ENCODE measurements at places on chromosomes 3 and 15.

- no peak for DNase-seq
Observed at GRCh38 chr3:59422312-59422711, 372.5 kb upstream of the CFAP20DC start.

- no peak for DNase-seq
Observed at GRCh38 chr3:24437326-24437725, 57.3 kb downstream of the THRB start.

GRCh38 chr15:75460646-75461045, 9.2 kb upstream of the SIN3A start:
- no peak for DNase-seq

DNA sequence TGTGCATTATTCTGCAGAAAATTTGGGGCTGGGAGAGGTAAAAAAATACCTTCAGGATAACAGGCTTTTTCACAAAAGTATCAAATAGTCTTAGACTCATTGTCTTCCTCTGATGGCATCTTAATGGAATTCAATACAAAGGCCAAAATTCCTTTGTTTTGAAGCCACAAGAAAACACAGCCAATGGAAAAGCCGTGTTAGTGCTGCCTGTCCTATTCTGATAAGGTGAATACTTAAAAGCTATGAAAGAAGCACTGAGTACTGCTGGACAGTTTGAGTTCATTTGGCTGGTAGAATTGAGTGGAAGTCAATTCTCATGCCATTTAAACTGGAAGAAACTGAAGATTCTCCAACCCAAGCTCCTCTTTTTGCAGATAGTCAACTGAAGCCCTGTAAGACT, 395.3 kb upstream of the TPRG1 start:
- no peak for DNase-seq

GRCh38 chr3:81753416-81754027, 7.9 kb downstream of the GBE1 start:
- no peak for DNase-seq

DNA sequence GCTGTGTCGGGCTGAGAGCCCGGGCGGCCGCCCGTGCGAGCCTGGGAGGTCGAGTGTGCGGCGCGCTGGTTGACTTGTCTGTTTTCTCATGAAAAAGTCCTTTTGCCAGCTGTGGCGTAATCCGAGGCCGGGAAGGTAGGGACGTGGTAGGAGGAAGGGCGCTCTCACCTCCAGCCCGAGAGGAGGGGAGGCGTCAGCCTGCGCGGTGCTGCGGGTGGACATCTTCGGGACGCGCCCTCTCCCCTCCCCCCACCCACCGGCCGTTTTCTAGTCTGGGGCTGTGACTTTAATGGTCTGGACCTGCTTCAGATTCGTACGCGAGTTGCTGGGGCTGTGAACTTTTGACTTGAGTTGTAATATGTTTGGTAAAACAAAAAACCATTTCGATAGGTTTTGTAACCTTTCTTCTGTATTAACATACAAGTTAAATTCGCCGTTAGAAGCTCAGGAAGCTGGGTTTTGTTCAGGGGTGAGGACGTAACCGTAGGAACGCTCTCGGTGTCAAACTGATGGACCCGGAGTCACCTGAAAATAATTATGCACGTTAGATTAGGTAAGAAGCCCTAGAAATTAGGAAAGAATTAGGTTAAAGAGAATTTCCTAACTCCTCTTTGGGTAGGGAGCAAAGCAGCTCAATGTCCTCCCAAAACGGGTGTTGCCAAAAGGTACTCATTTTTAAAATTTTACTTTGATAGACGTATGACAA, 762 bp downstream of the NCK1 start:
- peak; percentile 33 for DNase-seq

- DNase-seq = no peak
Observed at GRCh38 chr15:85563328-85563727, 182.9 kb downstream of the AKAP13 start.

DNA sequence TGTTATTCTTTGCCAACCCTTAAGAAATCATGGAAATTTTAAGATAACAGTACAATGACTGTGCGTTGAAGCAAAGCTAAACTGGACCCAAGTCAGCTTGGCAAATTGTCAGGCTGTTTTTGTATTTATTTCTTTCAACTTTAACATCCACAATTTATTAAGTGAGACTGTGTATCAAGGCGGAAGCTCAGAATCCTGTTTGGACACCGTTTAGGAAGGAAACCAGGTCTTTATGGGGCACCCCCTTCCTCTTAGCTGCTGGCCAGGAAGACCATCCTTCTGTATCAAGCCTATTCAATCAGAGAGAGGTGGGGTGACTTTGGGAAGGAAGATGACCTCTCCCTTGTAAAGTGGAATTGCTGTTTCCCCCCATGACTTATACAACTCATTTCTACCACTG, 166.0 kb downstream of the MCTP2 start:
- no peak for DNase-seq

- no peak for DNase-seq
Observed at GRCh38 chr15:67224889-67225288, 29.6 kb downstream of the AAGAB start.

- DNase-seq = no peak
Observed at GRCh38 chr3:3599016-3599415, 200.2 kb upstream of the LRRN1 start.

- DNase-seq = no peak
Observed at GRCh38 chr3:79354179-79354688, 413.6 kb downstream of the ROBO1 start.

DNA sequence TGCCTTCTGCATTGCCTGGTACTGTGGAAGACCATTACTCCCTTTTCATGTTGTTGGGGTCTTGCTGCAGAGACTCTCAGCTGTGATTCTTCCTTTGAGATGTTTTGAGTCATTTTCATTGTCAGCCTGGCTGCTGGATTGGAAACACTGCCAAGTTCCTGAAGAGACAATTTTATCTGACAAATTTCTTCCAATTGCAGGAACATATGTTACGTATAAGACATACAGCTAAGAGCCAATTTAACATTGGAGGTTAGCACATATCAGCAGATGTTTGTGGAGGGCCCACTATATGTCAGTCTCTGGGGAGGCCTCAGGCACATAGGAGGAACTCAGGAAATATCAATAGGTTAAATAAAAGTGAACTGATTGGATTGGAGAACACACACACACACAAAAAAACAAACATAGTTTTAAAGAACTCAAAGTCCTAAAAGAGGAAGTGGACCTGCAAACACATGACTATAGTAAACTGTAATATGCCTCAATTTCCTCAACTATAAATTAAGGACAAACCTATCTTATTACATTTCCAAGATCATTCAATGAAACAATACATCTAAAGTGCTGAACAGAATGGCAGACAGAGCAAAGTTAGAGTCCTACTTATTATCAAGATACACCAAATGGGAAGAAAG, 172.3 kb downstream of the MYRIP start:
- DNase-seq = no peak

- no peak for DNase-seq
Observed at GRCh38 chr3:183807881-183808280, 17.5 kb downstream of the MAP6D1 start.

GRCh38 chr3:115624029-115624741, 875 bp downstream of the GAP43 start:
- no peak for DNase-seq

GRCh38 chr15:97082830-97083229, 752.3 kb downstream of the NR2F2 start:
- DNase-seq = no peak

DNA sequence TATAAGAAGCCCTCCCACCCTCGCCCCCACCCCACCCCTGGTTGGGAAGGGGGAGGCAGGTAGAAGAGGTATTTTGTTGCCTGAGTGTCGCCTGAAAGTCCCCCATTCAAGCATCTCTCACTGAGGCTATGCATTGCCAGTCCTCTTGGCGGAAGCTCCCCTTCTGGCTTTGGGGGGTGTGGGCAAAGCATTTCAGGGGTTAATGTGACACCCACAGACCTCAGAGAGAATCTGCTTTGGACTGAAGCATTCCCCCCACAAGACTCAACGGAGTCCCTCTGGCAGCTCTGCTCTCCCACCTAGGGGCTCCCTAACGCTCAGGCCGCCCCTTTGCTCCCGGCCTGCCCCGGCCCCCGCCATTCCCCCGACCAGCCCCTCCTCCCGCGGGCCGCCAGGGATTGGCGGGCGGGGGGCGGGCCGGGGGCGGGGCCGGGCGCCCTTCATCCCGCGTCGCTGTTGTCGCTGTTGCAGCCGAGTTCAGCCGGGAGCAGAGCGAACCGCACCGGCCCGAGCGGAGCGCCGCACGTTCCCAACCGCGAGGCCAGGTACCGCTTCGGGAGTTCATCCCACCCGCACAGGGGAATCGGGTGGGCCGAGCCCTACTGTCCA, at the start of gene SLC38A3:
SLC38A3 (plus strand) TSS at position 468 of the 609 bp plus-strand sequence. CDS start 8,929 bp downstream, outside the sequence.
- no peak for DNase-seq

DNA sequence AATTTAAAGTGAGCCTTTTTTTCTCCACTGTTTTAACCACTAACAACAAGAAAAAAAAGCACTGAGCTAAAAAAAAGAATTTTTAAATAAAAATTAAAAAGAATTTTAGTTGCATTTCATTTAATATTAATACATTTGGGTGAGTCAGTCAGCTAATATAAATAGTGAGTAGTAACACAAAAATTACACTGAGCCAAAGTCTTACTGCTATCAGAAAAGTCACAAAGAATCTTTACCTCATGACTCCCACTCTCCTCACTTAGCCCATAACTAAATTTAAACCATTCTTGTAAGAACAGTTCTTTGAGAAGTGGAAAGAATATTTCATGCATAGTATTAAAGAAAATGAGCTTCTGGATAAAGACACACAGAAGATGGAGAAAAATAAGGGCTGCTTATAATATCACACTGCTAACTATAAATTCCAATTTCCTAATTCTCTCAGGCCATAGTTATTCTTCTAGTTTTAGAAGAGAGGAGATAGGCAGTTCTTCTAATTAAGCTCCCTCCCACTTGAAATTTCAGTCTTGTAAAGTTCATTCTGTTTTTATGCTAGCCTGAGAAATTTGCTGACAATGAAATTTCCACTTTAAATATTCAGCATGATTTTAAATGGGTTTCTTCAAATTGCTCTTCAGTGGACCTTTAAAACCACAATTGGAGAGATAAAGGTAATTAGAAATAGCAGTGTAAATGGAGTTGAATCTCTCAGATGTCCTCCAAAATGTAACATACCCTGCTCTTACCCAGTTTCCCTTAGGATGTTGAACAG, 17.6 kb downstream of the SHQ1 start:
- DNase-seq = no peak

- no peak for DNase-seq
Observed at GRCh38 chr15:45133561-45133920, 3.7 kb downstream of the DUOX1 start.

DNA sequence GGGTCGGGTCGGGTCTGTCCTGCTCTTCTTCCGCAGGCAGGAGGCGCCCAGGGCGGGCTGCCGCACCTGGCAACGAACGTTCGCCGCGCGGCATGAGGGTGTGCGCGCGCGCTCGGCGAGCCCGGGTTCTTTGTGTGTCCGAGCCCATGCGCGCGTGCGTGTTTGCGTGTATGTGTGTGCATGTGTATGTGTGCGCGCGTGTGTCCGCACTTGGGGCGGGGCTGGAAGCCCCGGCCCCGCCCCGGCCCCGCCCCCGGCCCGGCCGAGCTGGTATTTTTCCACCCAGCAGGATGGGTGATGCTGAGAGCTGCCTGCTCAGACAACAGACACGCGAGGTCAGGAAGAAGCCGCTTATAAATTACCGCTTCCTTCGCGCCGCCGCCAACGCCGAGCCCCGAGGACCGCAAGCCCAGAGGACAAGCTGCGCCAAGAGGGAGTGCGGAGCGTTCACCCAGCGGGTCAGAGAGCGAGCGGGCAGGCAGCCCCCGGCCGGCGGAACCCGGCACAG, at the start of gene SLC6A6:
SLC6A6 (plus strand) TSS at position 303 of the 508 bp plus-strand sequence. CDS start 41,029 bp downstream, outside the sequence.
- peak; percentile 87 for DNase-seq

GRCh38 chr3:5232570-5232969, 45.1 kb downstream of the EDEM1 start:
- no peak for DNase-seq

- no peak for DNase-seq
Observed at GRCh38 chr3:81816473-81817250, 55.2 kb upstream of the GBE1 start.

DNA sequence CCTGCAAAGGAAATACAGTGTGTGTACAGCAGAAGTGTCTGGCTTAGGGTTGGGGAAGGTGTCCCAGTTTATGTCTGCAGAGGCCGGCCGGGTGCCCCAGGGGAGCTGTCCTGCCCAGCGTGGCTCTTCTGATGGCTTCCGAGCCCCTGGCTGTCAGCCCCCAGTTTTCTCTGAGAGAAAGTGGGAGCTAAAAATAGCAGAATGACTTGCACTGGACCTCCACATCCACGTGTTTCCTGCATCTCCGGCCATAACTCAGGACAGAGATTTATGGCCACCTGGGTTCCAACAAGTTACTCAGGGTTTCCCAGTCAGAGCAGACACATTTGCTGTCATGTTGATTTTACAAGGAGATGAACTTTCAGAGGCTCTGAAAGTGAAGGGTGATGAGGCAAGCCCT, 192.0 kb downstream of the ATP10A start:
- DNase-seq = no peak

DNA sequence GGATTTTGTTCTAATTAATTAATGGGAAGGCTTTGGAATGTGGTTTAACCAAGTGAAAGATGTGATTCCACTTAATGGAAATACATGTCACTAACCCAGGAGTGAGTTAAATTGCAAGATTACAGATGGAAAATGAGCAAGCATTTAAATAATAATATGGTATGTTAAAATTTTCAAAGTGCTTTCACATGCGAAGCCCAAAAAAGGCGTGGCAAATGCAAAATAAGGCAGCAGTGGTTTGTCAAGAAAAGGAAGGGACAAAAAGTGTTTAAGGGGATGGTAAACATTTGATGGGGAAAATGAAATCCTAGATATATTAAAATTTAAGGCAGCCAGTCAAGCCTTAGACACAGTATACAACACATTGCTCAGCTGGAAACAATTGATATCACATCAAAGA, 2.9 kb downstream of the TICRR start:
- DNase-seq = no peak

DNA sequence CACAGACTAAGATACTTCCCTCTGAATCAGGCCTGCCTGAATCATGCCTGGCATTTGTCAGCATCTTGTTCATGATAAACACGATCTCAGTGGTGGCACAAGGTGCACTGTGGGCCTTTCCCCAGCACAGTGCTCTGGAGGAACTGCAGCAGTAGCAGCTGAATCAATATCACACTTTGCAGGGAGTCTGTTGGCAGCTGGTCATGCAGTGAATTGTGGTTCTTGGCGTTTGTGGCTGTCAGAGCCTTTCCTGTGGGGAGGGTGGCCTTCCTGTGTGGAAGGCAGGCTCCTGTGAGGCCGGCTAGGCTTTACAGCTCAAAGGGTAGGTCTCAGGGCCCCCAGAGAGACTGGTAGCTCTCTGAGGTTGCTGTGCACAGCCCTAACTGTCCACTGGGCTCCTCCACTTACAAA, 54.4 kb upstream of the TLE3 start:
- DNase-seq = no peak

GRCh38 chr3:176193032-176193730, 1004.1 kb downstream of the TBL1XR1 start:
- DNase-seq = peak; percentile 31

GRCh38 chr3:172608575-172608974, 85.3 kb upstream of the TNFSF10 start:
- no peak for DNase-seq

DNA sequence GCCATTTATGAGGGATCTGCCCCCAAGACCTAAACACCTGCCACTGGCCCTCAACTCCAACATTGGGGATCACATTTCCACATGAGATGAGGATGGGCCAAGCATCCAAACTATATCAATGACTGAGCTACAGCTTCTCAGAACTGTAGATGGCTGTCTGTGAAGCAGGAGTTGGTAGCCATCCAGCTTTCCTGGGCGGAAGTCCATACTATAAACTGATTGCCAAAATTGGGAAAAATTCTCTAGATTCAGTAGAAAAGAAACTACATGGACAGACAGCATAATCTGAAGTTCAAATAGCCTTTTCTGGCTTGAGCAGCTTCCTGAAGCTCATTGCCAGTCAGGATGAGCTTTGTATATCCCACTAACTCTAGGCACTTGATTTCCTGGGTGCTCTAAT, 214.7 kb upstream of the ZBTB20 start:
- no peak for DNase-seq

GRCh38 chr3:1843111-1843510, 255.6 kb upstream of the CNTN4 start:
- DNase-seq = no peak

Data from urinary bladder (tissue), 4 donors.